ENCODE measurements at places on chromosomes 7 and 10. TPM values are rescaled to one million over a fixed set of nuclear protein-coding genes. Genes with fewer than 3 reads are reported as not detected.

DNA sequence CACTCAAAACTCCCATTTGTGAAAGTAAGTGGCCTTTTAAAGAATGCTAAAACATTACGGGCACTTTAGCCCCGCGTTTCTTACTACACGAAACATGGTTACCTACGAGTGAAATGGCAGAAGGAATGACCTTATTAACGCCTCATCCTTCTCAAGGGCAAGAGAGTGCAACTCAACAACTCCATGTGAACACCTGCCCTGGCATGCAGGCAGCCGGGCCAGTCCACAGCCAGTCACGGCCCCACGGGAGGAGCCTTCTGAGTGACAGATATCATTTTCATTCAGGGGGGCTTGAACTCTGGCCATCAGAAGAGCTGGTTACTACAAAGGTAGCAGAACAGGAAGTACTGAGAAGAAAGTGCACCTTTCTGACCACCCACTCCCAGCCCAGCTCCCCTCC is 236.1 kb downstream of the PTPRN2 start:
- no peak for DNase-seq

DNA sequence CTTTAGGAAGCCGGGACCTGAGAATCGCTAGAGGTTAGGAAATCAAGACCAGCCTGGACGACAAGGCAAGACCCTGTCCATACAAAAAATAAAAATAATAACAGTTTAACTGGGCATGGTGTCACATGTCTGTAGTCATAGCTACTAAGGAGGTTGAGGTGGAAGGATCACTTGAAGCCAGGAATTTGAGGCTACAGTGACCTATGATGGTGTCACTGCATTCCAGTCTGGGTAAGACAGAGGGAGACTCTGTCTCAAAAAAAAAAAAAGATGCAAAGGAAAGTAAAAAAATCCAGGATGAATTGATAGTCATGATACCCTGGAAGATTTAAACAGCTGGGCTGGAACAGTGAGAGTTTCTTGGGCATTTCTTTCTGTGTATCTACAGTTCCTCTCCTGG is 463.2 kb downstream of the GALNT17 start:
- DNase-seq = no peak

GRCh38 chr10:60729106-60729505 is 49.2 kb upstream of the CDK1 start:
- DNase-seq = no peak

DNA sequence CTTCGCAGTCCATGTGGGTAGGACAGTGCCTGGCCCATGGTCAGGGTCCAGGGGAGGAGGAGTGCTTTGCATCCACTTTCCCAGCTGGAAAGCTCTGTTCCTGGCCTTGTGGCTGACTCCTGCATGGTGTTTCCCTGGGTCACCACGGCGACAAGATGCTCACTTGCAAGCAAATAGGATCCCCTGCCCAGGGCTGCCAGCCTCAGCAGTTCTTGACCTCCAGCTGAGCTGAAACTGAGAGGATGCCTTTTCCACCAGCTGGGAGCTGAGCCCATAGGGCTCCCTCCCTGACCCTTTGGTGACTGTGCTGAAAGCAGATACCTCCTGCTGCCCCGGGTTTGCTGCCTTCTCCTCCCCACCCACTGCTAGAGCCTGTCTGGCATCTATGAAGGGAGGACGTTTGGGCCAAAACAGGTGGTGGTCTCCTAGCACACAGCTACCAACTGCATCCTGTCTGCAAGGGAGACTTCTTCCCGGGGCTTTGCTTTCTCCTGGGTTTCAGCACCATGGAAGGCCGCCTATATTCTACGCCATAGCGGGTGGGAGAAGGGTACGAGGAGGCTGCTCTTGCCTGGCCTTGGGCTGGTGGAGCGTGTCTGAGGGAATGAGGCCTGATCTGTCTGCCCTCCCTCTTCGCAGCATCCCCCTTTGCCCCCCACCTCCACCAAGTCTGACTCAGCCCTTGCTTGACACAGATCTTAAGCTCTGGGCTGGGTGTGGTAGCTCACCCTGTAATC is 34.4 kb downstream of the UBTD1 start:
- no peak for DNase-seq

GRCh38 chr10:14333606-14334005 is 2.9 kb upstream of the FRMD4A start:
- DNase-seq = no peak

- no peak for DNase-seq
Measured at GRCh38 chr10:71865561-71866041, 14.6 kb upstream of the PSAP start.

GRCh38 chr7:159062569-159062968 is 82.1 kb downstream of the VIPR2 start:
- DNase-seq = no peak

- DNase-seq = no peak
Measured at GRCh38 chr7:47743965-47744591, 162.2 kb upstream of the TNS3 start.

GRCh38 chr7:155950898-155951553 is 138.8 kb upstream of the SHH start:
- no peak for DNase-seq

DNA sequence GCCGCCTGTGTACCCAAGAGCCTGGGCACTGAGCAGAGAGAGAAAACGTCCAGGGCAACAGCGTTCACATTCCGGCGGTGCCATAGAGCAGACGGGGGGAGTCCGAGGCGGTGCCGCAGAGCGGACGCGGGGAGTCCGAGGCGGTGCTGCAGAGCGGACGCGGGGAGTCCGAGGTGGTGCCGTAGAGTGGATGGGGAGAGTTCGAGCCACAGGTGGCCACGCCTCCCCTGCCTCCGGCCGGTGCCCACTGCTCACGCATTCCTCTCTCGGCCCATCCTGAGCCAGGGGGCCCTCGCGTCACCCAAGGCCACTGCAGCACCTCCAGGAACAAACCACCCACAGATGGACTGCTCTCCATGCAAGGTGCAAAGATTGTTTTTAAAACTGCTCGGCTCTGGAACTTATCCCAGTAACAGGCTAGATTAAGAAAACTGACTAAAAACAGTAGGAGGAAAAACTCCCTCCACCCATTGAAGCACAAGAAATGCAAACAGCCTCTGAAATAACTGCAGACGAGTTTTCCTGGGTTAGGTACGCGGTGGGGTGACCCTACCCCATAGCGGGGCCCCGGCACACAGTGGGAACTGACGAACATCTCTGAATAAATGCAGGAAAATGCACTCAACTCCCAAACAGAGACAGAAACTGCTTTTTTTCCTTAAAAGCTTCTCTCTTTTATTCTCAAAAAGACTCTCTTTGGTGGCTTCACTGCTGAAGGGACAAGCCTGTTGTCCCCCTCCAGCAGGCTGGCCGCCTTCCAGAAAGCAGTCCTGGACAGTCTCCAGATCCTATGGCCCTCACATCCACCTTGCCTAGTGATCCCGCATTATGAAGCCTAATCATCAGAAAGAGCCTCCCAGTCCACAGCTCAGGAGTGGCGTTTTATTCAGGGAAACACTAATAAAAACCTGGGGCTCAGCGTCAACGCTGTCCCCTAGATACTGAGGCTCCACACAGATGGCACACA is 55.9 kb downstream of the DIP2C start:
- no peak for DNase-seq

- no peak for DNase-seq
Measured at GRCh38 chr10:109746861-109747260, 176.4 kb downstream of the XPNPEP1 start.

The LRMDA gene
- total RNA-seq = 0.75 TPM

The MYL10 gene
- not detected for total RNA-seq

The DYNC1I1 gene
- 0.06 TPM for total RNA-seq

The ADAM12 gene
- 4.3 TPM for total RNA-seq

The SPDYE2B gene
- not detected for total RNA-seq

The DKK1 gene
- total RNA-seq = 39.9 TPM
